SK-N-SH treated with all-trans-retinoic acid at 6 μM for 48 hours (cell line): ENCODE measurements at places on chromosomes 6 and 20.

DNA sequence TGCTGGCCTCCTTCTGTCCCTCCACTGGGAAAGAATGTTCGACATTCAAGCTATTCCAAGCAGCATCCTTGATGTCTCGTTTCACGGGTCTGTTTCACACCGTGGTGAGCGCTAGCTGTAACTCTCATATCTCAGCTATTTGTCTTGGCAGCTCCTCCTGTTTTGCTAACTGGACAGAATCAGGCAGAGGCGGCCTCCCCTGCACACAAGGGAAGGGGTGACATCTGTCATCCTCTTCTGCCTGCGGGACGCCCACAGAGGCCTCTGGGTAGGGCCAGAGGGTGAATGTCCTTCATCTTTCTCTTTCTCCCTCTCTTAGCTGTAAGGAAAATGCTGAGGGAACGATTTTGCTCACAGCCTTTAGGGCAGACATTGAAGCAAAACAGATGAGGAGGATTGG is 232.8 kb upstream of the GMDS start:
- no peak for ATAC-seq

DNA sequence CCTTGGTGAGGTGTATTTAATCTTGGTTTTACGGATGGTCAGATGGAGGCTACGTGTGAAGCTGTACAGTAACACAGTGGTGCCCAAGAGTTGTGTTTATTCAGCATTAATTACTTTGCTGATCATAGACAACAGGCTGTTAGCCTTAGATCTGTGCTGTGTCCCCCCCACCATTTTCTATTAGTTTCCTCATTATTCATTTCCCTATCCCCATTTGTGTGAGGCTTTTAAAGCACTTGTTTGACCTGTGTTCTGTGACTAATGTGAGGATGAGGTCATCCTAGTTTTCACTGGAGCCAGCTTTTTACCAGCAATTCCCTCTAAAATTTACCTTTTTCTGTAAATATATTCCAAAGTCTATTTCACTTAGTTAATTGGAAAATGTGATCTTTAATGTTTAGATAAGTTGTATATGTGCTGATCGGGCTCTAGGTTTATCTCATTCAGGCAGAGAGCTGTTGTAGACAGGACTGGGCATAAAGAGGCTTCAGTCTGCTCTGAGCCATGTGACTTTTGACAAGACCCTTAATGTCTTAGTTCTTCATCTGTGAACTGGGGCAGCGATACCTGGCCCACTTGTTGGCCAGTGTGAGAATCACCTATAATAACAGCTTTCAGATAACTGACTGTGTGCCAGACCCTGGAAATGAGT is 8.4 kb downstream of the MAPRE1 start:
- ATAC-seq: no peak

DNA sequence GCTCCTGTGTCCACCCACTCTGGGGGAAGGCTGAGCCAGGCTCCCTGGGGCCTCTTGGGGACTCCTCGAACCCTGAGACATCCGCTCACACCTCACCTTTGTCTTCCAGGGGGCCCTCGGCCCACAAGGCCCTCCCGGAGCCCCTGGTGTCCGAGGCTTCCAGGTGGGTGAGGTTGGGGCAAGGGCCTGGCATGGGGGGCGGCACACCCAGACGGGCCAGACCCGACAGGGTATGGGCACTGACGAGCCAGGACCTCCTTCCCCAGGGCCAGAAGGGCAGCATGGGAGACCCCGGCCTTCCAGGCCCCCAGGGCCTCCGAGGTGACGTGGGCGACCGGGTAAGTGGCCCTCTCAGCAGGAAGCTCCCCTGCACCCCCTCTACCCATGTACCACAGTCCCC is 13.4 kb downstream of the COL9A3 start:
- no peak for ATAC-seq

DNA sequence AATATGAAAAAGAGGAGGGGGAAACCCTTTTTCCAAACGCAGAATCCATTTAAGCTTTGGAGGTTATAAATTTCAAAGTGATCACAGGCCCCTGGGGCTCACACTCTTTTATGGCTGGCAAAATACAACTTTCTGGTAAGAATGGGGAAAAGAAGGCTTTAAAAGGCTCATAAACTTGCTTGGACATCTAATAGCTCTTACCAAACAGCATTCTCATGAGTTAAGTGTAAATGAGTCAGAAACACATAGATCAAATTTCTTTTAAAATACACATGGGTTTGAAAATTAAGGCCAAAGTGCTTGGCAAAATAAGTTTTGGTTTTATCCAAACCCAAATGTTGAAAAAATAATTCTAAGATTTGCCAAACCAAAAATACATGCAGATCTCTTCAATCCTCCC is 154.6 kb downstream of the SOBP start:
- no peak for ATAC-seq

DNA sequence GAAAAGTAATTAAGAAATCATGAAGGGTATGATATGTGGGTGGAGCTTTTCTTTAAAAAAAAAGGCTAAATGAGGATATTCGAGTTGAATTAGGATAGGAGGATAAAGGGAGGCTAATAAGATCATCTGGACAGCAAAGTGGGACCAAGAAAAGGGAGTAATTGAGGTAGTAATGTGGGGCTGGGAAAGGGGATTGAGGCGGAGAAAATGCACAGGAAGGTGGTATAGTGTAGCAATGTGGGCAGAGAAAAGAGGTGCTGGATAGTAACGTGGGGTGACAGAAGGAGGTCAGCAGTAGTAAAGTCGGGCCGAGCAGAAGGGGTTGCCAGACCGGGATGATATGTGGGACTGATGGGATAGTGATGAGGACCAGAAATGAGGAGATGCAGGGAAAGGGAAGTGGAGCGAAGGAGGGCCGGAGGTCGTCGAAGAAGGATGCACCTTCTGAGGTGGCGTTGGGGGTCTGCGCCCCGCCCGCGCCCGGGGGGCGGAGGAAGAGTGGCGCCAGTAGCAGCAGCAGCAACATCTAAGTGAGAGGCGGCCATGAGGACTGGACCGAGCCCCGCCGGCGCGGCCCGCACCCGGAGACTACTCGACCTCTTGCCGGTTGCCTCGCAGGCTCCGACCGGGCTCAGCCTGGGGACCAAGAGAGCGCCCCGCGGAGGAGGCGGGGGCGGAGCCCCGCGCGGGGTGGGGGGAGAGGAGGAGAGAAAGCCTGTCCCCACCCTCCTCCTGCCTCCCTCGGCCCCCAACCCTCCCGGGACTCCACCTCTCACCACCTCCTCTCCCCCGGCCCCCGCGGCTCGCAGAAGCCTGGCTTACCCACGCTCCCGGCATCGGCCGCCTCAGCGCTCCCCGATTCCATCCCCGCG is 887 bp downstream of the GABBR1 start:
- ATAC-seq: peak; percentile 39

GRCh38 chr6:127267646-127268625 is 1.3 kb downstream of the RNF146 start:
- ATAC-seq: peak; percentile 13

DNA sequence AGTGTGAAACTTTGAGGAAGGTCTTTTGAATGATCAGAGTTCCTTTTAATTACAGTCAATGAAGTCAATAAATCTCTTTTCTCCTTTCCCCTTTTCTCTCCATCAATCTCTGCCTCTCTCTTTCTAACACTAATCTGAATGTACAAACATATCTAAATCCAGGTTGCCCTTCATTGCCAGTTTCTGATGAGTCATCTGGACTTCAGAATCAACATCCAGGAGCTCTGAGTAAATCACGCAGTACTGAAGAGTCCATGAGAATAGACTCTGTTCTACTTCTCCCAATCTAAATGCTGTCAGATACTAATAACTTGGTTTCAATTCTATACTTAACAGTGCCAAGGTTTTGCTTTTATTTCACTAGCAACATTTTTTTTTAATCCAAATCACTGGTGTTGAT is 238.7 kb upstream of the THEMIS start:
- ATAC-seq: no peak; the same call in 2 of the 3 replicates

- no peak for ATAC-seq
Observed at GRCh38 chr20:35956616-35957015, 2.3 kb upstream of the SCAND1 start.

GRCh38 chr6:35026434-35027222 is 114.5 kb downstream of the TCP11 start:
- ATAC-seq: no peak

DNA sequence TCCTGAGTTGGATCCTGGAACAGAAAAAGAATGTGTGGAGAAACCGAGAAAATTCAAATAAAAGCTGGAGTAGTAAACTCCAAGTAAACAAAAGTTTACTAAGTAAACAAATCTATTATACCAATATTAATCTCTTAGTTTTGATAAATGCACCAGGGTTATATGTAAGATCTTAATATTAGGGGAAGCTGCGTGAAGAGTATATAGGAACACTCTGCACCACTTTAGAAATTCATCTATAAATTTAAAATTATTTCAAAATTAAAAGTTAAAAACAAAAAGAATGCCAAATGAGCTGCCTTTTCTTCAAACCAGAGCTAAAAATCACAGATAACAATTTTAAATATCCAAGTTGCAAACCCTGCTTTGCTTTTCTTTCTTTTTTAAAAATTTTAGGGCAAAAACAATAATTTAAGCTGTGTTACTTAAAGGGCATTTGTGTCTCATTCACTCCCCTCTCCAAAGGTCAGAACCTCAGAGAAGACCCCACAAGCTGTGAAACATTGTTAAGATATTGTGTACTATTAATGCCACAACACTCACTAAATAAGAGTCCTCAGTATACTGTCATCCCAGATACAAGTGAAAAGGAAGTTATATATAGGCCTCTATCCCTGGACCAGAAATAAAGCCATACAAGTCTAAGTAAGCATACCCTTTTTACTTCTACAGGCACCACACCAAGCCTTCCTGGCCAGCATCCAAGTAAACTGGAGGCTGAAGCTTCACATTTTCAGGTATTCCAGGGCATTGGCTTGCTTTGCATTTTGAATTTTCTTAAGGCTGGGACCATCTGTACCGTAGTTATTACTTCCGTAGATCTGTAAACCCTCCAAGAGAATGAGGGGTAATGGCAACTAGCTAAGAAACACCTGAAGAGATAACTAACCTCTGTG is 7.0 kb downstream of the DNAAF9 start:
- ATAC-seq: no peak

- peak; percentile 33; the same call in 2 of the 3 replicates for ATAC-seq
Observed at GRCh38 chr20:63400486-63401210, 39.5 kb upstream of the CHRNA4 start.

DNA sequence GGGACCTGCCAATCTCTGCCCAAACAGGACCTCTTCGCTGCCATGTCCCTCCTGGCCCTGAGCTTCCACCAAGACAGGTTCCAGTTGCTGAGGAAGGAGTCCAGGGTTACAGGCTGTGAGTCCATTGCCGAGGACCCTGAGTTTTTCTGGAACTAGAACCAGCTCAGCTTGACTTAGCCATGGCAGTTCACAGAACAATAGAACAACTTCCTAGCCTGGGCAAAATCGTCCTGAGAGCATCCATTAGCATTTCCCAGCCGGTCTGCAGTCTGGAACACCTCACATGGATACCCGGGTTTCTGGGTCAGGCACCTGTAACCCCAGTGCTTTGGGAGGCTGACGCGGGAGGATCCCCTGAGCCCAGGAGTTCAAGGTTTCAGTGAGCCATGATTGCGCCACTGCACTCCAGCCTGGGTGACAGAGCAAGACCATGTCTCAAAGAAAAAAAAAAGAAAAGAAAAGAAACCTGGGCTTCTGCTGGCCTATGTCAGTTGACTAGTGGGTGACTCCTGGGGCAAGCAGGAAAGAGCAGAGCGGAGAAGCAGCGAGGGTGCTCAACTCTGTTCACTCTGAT is 90.3 kb downstream of the TCP11 start:
- ATAC-seq: no peak

DNA sequence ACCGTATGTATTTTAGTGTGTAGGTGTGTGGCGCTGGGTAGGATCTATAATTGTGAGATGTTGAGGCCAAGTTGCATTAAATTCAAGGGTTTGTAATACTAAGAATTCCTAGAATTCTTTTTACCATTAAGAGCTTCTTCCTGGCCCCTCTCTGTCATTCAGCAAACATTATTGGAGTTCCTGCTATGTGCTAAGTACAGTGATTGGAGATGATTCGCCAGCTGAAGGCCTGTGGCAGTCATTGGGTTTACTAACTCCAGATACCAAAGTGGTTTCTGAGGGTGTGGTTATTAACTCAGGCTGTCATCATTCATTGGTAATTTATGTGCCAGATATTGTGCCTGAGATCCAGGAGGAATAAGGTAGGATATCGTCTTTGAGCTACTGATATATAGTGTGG is 167.1 kb downstream of the LAMA2 start:
- ATAC-seq: no peak; the same call in 2 of the 3 replicates

GRCh38 chr6:79416931-79417330 is 120.3 kb downstream of the LCA5 start:
- ATAC-seq: no peak

- ATAC-seq: no peak
Observed at GRCh38 chr20:43178080-43178479, 11.6 kb downstream of the PTPRT start.

- peak; percentile 35; the same call in 2 of the 3 replicates for ATAC-seq
Observed at GRCh38 chr6:110534731-110535492, 58.5 kb upstream of the SLC22A16 start.

DNA sequence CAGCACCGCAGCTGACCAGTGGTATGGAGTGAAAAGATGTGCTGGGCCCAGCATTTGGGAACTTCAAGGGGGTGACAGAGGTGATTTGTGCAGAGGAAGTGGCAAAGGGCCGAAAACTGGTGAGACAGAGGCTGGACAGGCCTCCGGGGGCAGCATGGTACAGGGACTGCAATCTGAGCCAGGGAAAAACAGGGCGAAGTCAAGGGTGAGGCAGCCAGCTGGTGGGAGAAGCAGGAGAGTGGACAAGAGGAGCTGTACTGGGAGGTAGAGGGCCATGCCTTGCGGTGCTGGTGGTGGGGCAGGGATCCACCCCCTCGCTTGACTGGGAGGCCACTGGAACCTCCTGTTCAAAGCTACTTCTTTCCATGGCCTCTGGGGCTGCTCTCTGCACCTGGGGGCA is 7.3 kb upstream of the GFRA4 start:
- peak; percentile 46 for ATAC-seq

DNA sequence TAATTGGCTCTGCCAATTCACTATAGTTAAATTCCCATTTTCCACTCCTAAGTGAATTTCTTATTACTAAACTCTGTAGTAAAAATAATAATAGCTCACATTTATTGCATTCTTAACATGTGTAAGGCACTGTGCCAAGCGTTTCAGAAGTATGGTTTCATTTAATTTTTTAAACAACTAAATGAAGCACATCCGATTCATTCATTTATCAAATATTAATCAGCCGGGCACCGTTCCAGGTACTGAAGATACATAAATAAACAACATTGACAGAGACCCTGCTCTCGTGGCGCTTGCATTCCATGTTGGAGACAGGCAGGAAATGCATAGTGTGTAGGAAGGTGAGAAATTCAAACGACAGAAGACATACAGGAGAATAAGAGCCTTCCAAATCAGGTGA is 423.2 kb upstream of the JARID2 start:
- no peak for ATAC-seq
